ENCODE measurements at places on chromosomes 11 and 22.

- DNase-seq: no peak
Observed at GRCh38 chr11:20131788-20132666, 28.2 kb downstream of the DBX1 start.

DNA sequence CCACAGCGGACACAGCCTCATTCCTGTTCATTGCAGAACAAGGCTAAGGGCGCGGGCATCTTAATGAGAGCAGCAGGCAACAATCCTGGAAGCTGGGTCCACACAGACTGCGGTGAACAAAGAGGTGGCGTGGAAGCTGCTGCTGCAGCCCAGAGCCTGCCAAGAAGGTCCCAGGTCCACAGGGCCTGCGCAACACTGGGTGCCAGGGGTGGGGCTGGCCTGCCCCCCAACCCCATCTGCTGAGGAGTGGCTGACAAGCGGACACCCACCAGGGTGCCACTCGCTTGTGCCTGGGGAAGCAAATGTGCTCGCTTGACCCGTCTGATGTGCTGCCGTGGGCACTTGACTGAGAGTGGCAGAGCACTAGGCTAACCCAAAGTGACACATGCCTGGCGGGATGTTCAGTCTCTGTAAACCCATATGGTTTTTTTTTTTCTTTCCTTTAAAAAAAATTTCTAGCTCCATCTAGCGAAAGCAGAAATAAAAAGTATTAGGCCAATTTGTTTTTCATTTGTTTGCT is 83.2 kb upstream of the PITPNB start:
- no peak for DNase-seq

DNA sequence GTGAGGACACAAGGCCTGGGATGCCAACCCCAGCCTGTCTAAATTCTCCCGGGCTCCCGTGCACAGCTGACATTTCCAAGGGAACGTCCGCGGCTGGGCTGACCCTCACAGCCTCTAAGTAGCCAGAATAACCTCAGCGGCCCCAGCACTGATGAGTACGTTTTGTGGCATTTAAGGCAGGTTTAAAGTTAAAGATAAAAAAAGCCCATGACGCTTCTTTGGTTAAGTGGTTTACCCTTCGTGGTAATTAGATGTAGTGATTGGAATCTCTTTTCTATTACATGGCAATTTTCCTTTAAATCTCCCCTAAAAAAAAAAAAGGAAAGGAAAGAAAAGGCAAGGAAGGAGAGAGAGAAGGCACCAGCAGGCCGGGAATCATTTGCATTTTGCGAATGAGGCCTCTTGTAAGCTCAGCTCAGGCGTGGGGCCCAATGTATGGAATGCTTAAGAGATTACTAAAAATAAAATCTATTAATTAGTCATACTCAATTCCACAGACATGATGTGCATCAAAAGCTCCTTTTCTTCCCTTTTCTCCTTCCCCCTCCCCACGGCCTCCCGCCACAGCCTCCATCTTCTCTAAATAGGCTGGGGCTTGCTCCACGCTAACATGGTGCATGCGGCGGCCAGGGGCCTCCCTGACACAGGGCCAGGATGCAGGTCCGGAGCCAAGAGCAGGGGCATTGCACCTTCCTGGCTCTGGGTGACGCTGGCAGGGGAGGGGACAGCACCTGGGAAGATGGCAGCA is 44.1 kb downstream of the MACROD1 start:
- no peak for DNase-seq

- DNase-seq: no peak
Observed at GRCh38 chr11:68505596-68505995, 45.0 kb downstream of the PPP6R3 start.

DNA sequence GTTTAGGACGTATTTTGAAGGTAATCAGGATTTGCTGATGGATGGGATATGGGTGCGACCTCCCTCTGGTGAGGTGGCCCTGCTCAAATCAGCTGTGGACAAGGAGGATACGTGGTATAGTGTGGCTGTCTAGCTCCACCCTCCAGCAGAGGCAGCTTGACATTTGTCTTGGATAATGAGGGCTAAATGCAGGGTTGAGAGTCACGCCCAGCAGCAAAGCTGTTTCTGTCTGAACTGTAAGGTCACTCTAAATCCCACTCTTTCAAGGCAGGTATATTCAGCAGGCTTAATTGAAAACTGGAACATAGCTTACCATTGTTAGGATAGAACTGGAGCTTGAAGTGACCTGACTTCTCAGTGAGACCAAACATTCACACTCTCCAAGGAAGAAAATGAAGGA is 98.7 kb downstream of the SWAP70 start:
- DNase-seq: no peak

GRCh38 chr11:114893329-114893728 is 215.0 kb downstream of the NXPE2 start:
- no peak for DNase-seq

DNA sequence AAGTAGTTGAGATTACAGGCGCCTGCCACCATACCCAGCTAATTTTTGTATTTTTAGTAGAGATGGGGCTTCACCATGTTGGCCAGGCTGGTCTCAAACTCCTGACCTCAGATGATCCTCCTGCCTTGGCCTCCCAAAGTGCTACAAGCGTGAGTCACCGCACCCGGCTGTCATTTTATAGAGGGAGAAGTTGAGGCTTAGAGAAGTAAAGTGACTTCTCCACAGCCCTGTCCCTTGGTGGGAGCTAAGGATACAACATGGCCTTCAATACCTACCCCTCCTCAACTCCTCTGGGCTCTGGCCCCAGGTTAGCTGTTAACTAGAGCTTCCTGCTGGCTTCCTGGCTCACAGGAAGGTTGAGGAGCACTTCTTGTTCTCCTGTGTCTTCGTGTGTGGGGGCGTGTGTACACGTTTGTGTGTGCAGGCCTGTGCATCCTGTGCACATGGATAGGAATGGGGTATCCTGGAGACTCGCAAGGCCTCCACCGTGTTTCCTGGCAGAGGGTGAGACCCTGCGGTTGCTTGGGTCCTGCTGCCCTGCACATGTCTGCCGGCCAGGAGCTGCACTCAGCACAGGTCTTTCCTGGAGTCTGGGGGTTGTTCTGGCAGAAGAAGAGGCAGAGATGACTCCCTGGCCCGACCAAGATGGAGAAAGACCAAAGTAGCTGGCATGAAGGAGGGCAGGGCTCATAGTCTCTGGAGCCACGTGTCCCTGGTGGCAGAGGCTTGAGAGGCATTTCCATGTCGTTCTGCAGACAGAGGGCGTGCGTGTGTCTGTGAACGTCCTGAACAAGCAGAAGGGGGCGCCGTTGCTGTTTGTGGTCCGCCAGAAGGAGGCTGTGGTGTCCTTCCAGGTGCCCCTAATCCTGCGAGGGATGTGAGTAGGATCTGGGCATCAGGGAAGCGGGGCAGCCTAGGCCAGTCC is 2.4 kb downstream of the SIDT2 start:
- DNase-seq: no peak

- DNase-seq: no peak
Observed at GRCh38 chr11:67450796-67451657, 1.5 kb downstream of the GPR152 start.

- no peak for DNase-seq
Observed at GRCh38 chr22:36872084-36872483, 11.3 kb downstream of the NCF4 start.

DNA sequence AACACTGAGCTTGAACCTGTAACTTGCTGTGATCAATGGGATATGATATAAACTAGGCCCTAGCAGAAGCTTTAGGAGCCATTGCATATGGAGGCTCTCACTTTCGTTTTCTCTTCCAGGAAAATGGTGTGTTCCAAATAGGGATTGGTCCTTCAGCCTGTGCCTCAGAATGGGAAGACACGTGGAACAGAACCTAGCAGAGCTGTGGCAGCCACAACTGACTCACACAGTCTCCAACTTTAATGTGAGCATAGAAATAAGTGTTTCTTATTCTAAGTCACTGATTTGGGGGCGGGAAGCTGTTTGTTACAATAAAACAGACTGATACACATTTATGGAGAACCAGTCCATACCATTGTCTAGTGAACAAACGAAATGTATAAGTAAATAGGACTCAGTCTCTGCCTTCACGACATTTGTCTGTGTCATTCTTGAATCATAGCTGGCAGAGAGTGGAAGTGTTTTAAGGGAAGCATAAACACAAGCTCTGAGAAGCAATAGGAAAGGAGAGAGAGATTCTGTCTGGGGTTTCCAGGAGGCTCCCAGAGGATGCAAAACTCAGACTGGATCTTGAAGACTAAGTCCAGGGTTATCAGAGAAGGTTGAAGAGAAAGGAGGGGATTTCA is 97.3 kb downstream of the GALNT18 start:
- DNase-seq: no peak

GRCh38 chr11:23540101-23540561 is 679.9 kb upstream of the CCDC179 start:
- no peak for DNase-seq

DNA sequence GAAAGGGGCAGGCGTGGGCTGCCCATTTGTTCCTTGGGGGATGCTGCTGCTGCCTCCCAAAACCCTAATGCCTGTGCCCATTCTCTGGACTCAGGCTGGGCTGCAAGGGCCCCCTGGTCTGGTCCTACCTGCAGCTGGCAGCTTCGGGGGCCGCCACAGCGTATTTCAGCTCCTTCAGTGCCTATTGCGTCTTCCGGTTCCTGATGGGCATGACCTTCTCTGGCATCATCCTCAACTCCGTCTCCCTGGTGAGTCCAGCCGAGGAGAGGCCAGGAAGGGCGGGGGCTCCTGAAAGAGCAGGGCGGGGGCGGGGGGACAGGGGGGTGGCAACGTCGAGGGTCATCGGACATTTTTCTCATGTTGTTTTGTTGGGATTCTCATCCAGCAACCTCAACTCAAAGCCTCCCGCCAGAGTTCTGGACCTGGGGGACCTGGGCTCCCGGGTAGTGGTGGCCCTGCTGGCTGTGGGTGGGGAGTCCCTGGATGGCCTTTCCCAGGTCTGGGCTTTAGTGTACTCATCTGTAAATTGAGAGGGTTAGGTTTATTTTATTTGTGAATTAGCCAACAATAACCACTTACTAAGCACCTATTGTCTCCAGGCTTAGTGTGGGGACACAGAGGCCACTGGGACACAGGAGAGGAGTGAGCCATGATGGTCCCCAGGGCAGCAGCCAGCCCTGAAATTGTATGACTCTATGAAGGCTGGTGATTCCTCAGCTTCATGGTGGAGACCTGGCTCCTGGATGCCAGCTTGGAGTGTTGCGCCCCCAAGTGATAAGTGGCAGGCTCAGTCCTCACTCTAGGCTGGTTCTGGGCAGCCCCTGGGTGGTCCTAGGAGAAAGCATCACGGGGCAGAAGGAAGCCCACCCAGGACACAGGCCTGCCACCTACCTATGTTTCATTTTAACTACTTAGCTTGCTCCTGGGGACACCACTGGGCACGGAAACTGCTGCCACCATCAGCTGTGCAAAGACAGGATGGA is 36.0 kb downstream of the CAPN1 start:
- no peak for DNase-seq

GRCh38 chr11:130318031-130318673 is 3.4 kb upstream of the ZBTB44 start:
- no peak for DNase-seq

GRCh38 chr22:29765905-29766631 is 739 bp downstream of the ZMAT5 start:
- DNase-seq: no peak

GRCh38 chr11:76781807-76782530 is 1.2 kb upstream of the TSKU start:
- DNase-seq: no peak

DNA sequence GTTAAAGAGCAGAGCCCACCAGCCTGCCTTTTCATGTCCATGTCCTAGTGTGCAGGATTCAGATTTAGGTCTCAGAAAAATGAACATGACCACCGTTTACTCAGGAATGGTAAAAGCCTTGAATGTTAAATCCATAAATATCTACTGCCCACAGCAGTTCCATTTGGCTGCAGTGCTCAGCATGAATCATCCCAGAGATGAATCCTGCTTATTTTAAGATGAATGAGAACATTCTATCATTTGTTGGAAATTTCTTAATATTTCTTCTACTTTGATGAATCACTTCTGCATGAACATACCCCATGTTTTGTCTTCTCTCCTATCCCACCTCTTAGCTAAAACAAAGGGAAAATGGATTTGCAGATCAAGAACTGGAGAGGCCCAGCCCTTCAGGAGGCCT is 47.5 kb upstream of the AQP11 start:
- DNase-seq: no peak

DNA sequence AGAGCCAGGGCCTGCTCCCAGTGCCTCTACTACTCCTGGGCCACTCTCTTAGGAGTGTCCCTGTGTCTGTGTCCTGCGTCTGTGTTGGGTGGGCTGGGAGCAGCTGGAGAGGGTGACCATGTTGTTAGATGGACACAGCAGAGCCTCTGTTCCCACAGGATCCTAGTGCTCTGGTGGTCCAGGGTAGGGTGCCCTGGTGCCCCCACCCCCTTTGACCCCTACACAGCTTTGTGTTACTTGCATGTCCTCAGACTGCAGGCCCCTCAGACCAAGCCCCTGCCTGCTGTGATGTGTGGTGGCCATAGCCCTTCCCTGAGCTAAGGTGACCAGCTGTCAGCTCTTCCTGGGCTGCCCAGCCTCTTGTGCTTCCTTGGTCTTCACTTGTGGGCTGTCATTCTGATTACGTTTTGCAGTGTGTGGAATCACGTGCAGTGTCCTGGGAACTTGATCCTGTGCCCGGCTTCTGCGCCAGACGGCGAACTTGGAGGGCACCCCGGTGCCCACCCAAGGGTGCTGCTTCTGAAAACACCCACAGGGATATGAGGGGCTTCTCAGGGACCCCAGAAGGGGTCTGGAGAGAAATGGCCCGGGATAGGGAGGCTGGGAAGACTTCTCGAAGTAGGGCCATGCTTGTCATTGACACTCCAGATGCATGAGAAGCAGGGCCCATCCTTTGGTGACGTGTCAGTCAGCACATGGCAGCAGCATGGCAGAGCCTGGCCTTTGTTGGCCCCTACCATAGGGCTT is 1.5 kb downstream of the TANGO2 start:
- no peak for DNase-seq

- DNase-seq: no peak
Observed at GRCh38 chr22:35525687-35526332, 14.8 kb upstream of the RASD2 start.

DNA sequence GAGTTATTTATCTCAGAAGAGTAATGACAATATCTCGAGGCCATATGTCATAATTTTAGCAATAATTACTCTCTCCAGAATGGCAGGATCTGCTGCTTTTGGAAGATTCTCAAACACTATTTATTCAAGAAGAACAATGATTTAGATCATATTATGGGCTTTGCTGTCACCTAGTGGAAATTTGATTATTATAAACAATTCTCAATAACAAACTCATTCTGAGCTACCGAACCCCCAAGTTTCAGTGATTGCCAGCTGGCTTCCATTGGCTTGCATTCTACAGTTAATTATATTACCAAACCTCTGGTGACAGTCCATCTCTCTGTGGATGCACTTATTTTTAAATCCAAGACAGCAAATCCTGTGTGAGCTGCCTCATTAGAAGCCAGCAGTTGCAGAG is 27.9 kb upstream of the SLC36A4 start:
- DNase-seq: no peak

- DNase-seq: no peak
Observed at GRCh38 chr11:61514050-61514917, 5.7 kb downstream of the LRRC10B start.

- DNase-seq: no peak
Observed at GRCh38 chr11:17645190-17645970, 74.0 kb upstream of the MYOD1 start.

- no peak for DNase-seq
Observed at GRCh38 chr11:1335811-1336761, 26.7 kb upstream of the TOLLIP start.

Measured in vagina (tissue), 2 donors.